ENCODE measurements at places on chromosomes 3 and 15. TPM values are rescaled to one million over a fixed set of nuclear protein-coding genes. Genes with fewer than 3 reads are reported as not detected.

GRCh38 chr3:14902719-14903118 lies 44.7 kb upstream of the NR2C2 start:
- no peak overlapping the region for H3K4me3 ChIP-seq
- H3K27ac ChIP-seq, result no peak overlapping the region
- no peaks in the 10 kb centered on the region for H3K27me3 ChIP-seq
- H3K36me3 ChIP-seq, result peaks cover 7% of the 10 kb centered on the region
- no peak for DNase-seq

- H3K4me3 ChIP-seq, result no peak overlapping the region
- no peaks in the 10 kb centered on the region for H3K27me3 ChIP-seq
- no peak for DNase-seq
Measured at GRCh38 chr3:149609595-149609994, 48.2 kb downstream of the WWTR1 start.

Gene TMEM212
- not detected for total RNA-seq

Gene MCCC1
- total RNA-seq, result 61.4 TPM

Gene RPL39L
- 3.9 TPM for total RNA-seq
